PC-9 (cell line): ENCODE measurements at places on chromosomes 7 and 10. TPM values are rescaled to one million over a fixed set of nuclear protein-coding genes. Genes with fewer than 3 reads are reported as not detected.

GRCh38 chr10:7872041-7872442, 53.7 kb downstream of the TAF3 start:
- DNase-seq, result no peak

- DNase-seq, result no peak
Observed at GRCh38 chr10:124043310-124044142, 49.9 kb downstream of the CHST15 start.

GRCh38 chr10:20396205-20396604, 500.9 kb downstream of the NEBL start:
- DNase-seq, result no peak

The DEPP1 gene
- total RNA-seq, result 13.2 and 15.1 TPM in 2 replicates
